ENCODE measurements at places on chromosomes 6 and 20. TPM values are rescaled to one million over a fixed set of nuclear protein-coding genes. Genes with fewer than 3 reads are reported as not detected.

The SLC22A2 gene
- not detected for total RNA-seq

The ARFGAP1 gene
- 56.6 TPM for total RNA-seq

The NT5E gene
- 1.0 TPM for total RNA-seq

- no peaks in the 10 kb centered on the region for H3K27me3 ChIP-seq
- no peak for DNase-seq
- H3K4me3 ChIP-seq, result no peak overlapping the region
- peaks cover 10% of the 10 kb centered on the region for H3K4me1 ChIP-seq
Measured at GRCh38 chr6:156925718-156926607, 148.8 kb downstream of the ARID1B start.

- H3K36me3 ChIP-seq, result no peaks in the 10 kb centered on the region
- no peak overlapping the region for H3K4me3 ChIP-seq
- no peak overlapping the region for H3K27ac ChIP-seq
- DNase-seq, result no peak
- no peaks in the 10 kb centered on the region for H3K4me1 ChIP-seq
Measured at GRCh38 chr6:154280521-154280920, 76.1 kb downstream of the IPCEF1 start.

DNA sequence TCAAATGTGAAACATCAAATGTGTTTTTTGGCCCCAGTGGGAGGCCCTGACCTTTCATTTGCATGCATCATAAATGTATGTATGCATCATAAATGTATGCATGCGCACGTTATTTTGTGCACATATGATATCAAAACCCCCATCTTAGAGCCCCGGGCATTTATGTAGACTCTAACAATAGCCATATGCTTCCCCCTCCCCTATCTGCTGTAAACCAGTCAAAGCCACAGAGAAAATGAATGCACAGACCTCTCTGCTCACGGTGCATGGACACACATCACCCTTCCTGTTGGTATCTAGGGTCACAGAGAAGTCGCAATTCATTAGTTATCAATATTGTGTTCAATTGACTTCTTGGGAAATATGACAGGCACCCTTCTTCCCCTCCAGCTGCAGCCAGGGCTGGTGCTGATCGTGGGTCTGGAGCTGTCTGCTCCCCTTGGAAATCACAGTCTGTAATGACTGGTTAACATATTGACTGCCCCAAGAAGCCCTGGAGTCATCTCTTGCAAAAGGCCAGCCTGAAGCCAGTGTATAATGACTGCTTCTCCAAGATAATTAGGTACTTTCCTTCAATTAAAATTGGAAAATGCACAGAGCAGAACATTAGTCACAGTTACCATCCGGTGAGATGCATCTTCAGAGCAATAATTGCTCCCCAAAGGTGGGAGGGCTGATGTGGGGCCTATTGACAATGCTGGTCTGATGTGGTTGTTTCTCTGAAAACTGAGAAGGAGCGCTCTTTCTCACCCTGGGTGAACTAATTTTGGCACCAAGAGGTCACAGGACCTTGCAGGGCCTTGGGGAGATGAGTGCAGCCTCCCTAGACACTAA lies 532.2 kb downstream of the CDH26 start:
- H3K27me3 ChIP-seq, result no peaks in the 10 kb centered on the region
- H3K36me3 ChIP-seq, result no peaks in the 10 kb centered on the region
- H3K27ac ChIP-seq, result no peak overlapping the region
- no peaks in the 10 kb centered on the region for H3K4me1 ChIP-seq
- H3K4me3 ChIP-seq, result no peak overlapping the region
- no peak for DNase-seq

GRCh38 chr20:7240490-7240889 lies 473.0 kb downstream of the BMP2 start:
- no peaks in the 10 kb centered on the region for H3K36me3 ChIP-seq
- no peaks in the 10 kb centered on the region for H3K27me3 ChIP-seq
- H3K27ac ChIP-seq, result no peak overlapping the region

DNA sequence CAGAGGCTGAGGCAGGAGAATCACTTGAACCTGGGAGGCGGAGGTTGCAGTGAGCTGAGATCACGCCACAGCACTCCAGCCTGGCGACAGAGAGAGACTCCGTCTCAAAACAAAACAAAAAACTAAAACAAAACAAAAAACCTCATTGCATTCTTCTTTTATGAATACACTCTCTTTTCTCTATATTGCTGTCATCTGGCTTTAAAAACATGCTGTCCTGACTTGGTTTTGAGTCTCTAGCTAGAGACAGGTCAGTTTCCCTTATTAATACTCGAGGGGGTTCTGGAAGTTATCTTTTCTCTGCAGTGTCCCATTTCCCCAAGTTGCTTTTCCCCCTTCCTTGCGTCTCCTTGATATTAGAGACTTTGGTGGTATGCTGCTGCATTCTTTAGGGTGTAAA lies 50.9 kb downstream of the RIOK1 start:
- no peaks in the 10 kb centered on the region for H3K27me3 ChIP-seq
- H3K4me3 ChIP-seq, result no peak overlapping the region
- no peak overlapping the region for H3K27ac ChIP-seq
- no peaks in the 10 kb centered on the region for H3K36me3 ChIP-seq
- DNase-seq, result no peak

- H3K27me3 ChIP-seq, result no peaks in the 10 kb centered on the region
- DNase-seq, result peak; percentile 60
- H3K4me1 ChIP-seq, result peaks cover 5% of the 10 kb centered on the region
- no peak overlapping the region for H3K27ac ChIP-seq
- no peak overlapping the region for H3K4me3 ChIP-seq
Measured at GRCh38 chr6:155174576-155175211, 89.1 kb upstream of the CLDN20 start.

GRCh38 chr6:82260997-82261732 lies 13.6 kb upstream of the IBTK start:
- H3K27ac ChIP-seq, result no peak overlapping the region
- H3K4me3 ChIP-seq, result no peak overlapping the region
- no peaks in the 10 kb centered on the region for H3K36me3 ChIP-seq
- H3K4me1 ChIP-seq, result no peaks in the 10 kb centered on the region

GRCh38 chr6:132598473-132598872 lies 8.9 kb upstream of the TAAR5 start:
- no peaks in the 10 kb centered on the region for H3K4me1 ChIP-seq
- H3K27ac ChIP-seq, result no peak overlapping the region
- no peaks in the 10 kb centered on the region for H3K36me3 ChIP-seq

All from pancreas (tissue), 10 donors.